ENCODE measurements at places on chromosomes 1 and 21.

- no peak for DNase-seq
Measured at GRCh38 chr1:238141353-238141752, 250.6 kb upstream of the ZP4 start.

GRCh38 chr1:154590756-154591155 is 17.2 kb downstream of the ADAR start:
- no peak for DNase-seq

DNA sequence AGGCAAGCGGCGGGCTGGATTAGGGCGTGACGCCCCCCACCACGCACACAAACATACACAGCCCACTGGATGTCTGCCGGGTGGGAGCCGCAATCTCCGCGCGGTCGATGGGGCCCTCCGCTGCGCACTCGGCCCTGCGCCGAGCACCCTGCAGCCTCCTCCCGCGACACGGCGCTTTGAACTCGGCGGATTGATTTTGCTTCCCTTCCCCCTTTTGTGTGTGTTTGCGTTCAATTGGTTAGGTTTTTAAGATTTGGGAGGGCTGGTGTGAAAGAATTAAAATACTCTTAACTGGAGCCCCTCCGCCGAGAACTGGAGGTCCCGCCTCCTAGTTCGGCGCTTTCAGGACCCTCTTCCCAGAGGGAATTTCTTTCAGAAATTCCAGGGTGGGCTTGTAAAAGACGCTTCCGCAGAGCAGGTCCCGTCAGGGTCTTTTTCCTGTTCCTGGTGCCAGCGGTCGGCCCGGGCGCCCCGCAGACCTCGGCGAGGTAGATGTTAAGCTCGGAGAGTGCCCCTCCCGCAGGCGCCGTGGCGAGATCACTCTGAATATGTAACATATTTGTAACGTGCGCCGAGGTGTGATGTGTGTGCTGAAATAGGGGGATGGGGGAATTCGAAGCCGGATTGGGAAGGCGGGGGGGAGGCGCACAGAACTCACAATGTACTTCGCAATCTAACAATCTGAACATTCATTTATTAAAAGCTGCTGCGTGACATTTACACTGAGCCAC is 8.0 kb upstream of the BARHL2 start:
- no peak for DNase-seq

DNA sequence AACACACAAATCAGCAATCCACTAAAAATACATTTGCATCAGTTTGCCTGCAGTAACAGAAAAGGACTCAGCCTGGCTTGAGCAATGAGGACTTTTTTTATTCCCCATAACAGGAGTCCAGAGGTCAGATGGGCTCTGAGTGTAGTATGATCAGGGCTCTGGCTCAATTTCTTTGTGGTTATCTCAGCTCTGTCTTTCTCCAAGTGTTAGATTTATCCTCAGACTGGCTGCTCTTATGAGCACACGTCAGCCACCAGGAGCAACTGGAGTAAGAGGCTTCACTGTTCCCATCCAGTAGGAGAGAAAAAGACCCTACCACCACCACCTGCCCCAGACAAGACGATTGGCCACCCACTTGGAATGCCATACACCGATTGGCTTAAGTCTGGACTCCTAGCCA is 36.2 kb upstream of the KLHDC7A start:
- no peak for DNase-seq

DNA sequence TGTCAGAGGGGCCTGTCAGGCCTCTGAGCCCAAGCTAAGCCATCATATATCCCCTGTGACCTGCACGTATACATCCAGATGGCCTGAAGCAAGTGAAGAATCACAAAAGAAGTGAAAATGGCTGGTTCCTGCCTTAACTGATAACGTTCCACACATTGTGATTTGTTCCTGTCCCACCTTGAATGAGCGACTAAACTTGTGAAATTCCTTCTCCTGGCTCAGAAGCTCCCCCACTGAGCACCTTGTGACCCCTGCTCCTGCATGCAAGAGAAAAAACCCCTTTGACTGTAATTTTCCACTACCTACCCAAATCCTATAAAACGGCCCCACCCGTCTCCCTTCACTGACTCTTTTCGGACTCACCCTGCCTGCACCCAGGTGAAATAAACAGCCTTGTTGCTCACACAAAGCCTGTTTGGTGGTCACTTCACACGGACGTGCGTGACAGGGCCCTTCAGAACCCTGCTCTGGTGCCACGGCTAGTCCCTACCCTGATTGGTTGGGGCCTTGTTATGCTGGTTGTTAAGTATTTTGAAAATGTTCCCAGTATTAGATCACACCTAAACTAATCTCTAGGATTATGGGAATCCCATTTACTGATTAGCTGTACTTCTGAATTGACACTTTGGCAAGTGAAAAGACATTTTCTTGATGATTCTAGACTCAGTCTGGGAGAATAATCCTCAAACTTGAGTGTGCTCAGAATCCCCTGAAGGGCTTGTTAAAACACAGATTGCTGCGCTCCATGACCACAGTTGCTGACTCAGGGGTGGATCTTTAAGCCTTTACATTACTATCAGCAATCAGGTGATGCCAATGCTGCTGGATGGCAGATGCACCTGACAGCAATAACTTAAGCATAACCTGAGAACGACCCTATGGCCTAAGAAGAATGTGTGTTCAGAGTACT is 28.8 kb upstream of the SPATA6 start:
- DNase-seq, result no peak

GRCh38 chr1:187987236-187987776 is 1158.6 kb downstream of the PLA2G4A start:
- DNase-seq, result no peak

Data from AG08395 (cell line).